ENCODE measurements at places on chromosomes 6 and 20.

- DNase-seq = no peak
These were observed 959.9 kb upstream of the FLRT3 start for GRCh38 chr20:15297059-15297875.

GRCh38 chr6:136956590-136957544 is 34.8 kb downstream of the SLC35D3 start:
- DNase-seq = peak; percentile 64

GRCh38 chr6:167750956-167751358 is 75.8 kb upstream of the AFDN start:
- no peak for DNase-seq

GRCh38 chr20:40571639-40572038 is 117.4 kb downstream of the MAFB start:
- no peak for DNase-seq

DNA sequence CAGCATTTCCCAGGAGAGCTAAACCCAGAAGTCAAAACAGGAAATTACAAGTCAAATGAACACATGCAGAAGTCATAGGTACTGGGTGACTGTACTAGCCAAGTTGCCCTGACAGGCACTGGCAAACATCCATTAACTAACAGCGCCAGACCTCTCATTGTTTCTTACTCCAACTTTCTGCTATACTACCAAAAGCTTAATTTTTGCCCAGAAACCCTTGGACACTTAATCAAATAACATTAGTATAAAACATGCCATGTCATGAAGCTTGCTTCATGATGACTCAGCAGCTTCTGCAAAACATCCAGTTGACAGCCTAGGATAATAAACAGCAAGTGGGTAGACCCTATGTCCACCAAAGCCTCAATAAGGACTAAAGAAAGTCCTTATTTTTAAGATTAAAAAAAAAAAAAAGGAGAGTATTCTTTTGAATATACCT is 3.5 kb downstream of the NUP153 start:
- DNase-seq = no peak

- no peak for DNase-seq
These were observed 38.2 kb downstream of the NOX3 start for GRCh38 chr6:155417454-155417853.

GRCh38 chr6:139277161-139277560 is 14.6 kb downstream of the TXLNB start:
- DNase-seq = no peak

Data from neural progenitor cell (in vitro differentiated cells).